ENCODE measurements at places on chromosomes 12 and 14. TPM values are rescaled to one million over a fixed set of nuclear protein-coding genes. Genes with fewer than 3 reads are reported as not detected.

DNA sequence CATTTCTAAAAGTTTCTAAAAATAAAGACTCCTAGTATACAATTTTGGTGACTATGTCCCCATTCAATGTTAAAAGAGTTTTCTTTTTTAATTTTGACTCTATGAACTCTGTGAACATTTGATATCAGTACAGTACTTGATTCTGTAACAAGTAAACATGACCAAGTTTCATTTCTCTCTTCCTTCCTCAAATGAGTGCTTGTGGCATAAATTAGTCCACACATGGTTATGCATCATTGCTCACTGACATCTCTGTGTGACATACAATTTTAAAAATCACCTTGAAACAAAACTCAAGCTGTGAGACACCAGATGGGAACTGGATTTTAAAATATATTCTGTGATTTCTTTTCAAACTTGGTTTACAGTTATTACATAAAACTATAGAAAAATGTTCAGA lies 253.9 kb upstream of the MDGA2 start:
- no peak for DNase-seq

The BIN2 gene
- not detected for total RNA-seq

The MMAB gene
- 68.1 TPM for total RNA-seq

GRCh38 chr12:12817616-12818015 lies 4.5 kb downstream of the DDX47 start:
- DNase-seq = no peak

DNA sequence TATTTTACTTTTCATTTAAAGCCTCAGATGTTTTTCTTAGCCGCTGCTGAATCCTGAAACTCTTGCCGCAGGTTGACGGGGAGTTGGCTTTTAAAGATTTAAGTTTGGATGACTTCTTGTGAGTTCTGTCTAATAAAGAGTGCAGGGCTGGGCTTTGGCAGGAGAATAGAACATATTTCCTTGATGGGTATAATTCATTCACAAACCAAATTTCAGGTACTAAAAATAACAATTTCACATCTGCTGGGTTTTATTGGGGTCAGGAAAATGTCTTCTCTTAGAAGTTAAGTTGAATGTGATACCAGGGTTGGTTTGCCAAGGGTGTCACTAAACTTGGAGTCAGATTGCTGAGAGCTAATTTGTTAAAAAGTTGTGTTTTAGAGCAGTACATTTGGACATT lies 9.7 kb downstream of the SP1 start:
- DNase-seq = no peak

DNA sequence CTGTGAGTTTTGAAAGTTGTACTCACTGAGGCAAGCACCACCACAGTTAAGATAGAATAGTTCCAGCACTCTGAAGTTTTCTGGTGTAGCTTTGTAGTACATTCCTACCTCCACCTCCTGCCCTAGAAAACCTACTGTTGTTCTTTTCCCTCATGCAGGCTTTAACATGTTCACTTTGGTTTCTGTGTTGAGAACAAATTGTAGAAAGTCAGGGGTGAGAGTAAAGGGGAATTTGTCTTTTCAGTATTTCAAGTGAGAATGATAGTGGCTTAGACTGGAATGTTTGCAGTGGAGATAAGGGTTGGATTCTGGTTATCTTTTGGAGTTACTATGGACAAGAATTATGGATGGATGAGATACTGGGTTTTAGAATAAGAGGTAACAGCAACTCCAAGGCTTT lies 67.2 kb downstream of the AEBP2 start:
- no peak for DNase-seq

The MUCL1 gene
- total RNA-seq = not detected

GRCh38 chr12:47773062-47773857 lies at the start of gene SLC48A1:
TSS of gene SLC48A1 (plus strand) at chr12:47773238. CDS start at chr12:47773305, 67 bp downstream.
- DNase-seq = peak; percentile 66

DNA sequence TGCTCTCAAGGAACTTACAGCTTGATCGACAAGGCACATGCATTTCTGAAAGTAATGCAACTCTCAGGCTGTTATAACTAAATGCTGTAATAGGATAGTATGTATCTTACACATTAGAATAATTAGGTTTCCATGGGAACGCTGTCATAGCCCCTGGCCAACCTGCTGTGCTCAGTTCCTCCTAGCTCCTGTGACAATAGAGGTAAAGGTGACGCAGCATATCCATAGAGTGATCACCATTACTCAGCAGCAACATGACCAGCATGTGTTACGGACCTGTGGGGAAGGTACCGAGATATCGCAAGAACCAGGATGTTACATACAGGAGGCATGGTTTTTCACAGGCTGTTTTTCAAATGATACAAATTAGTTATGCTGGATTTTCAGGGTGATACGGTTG lies 150.7 kb downstream of the CAND1 start:
- no peak for DNase-seq

DNA sequence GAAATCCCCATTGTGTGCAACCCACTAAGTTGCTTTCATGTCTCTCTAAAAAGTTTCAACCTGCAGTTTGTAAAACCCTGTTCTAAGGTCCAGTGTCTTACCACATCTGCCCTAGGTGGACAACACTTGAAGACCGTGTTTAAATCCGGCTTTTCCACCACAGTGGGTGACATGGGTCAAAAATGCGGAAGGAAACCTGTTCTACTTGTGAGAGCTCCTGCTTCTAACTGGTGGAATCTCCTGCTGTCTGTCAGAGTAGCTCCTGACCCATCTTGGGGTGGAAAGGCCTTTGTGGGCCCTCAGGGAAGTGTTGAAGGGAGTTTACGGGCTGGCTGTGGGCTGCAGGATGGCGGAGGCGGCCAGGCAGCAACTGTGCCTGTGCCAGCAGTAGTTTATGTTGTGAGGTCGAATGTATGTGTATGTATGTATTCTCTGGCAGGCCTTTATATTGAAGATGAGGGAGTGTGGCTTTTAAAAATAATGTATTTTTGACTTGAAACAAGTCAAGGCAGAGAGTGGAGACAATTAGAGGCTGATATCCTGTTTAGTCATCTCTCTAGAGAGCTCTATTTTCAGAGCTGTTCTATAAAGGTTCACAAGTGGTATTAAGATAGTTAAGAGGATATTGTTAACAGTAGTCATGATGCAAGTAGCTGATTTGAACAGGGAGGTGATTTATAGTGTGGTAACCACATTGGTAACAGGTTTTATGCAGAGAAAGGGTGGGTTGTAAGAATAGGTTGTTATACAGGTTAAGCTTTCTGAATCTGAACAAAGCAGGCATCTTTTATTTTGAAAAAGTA lies 67.0 kb downstream of the PRKCH start:
- DNase-seq = peak; percentile 58

- DNase-seq = no peak
Measured at GRCh38 chr12:68420225-68421010, 88.3 kb upstream of the MDM1 start.

GRCh38 chr12:14213542-14213941 lies 151.9 kb upstream of the ATF7IP start:
- peak; percentile 67 for DNase-seq

The GMFB gene
- total RNA-seq = 81.7 TPM

The PEX5 gene
- total RNA-seq = 54.9 TPM

GRCh38 chr14:100872259-100873095 lies 31.0 kb downstream of the RTL1 start:
- DNase-seq = no peak

DNA sequence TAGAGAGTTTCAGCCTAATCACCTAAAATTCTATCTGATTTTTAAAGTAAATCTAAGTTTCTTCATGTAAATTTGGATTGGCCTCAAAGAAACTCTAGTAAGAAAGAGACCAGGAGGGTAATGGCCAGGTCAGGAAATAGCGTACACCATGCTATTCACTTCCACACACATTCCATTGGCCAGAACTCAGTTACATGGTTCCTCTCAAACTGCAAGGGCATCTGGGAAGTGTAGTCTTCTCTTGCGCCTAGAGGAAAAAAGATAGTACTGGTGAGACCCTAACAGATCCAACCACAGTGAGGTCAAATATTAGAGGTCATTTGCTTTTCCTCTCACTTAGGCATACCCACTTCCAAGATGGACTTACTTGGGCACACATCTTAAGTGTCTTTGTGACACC lies 39.1 kb downstream of the MBIP start:
- peak; percentile 3 for DNase-seq

The SLC38A4 gene
- total RNA-seq = 4.1 TPM

The UNC79 gene
- 0.67 TPM for total RNA-seq

- no peak for DNase-seq
Measured at GRCh38 chr14:88576222-88576621, 13.4 kb downstream of the ZC3H14 start.

The SLC5A8 gene
- not detected for total RNA-seq

DNA sequence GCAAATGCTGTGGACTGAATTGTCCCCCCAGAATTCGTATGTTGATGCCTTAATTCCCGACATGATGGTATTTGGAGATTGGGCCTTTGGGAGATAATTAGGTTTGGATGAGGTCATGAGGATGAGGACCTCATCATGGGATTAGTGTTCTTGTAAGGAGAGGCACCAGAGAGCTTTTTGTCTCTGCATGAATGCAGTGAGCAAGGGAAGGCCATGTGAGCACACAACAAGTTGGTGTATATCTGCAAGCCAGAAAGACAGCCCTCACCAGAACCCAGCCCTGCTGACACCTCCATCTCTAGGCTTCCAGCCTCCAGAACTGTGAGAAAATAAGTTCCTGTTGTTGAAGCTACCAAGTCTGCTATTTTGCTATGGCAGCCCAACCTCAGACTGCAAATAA lies 51.9 kb upstream of the SMCO2 start:
- no peak for DNase-seq

GRCh38 chr14:75371297-75371696 lies 56.5 kb upstream of the JDP2 start:
- DNase-seq = no peak

The TTC8 gene
- 20.7 TPM for total RNA-seq

DNA sequence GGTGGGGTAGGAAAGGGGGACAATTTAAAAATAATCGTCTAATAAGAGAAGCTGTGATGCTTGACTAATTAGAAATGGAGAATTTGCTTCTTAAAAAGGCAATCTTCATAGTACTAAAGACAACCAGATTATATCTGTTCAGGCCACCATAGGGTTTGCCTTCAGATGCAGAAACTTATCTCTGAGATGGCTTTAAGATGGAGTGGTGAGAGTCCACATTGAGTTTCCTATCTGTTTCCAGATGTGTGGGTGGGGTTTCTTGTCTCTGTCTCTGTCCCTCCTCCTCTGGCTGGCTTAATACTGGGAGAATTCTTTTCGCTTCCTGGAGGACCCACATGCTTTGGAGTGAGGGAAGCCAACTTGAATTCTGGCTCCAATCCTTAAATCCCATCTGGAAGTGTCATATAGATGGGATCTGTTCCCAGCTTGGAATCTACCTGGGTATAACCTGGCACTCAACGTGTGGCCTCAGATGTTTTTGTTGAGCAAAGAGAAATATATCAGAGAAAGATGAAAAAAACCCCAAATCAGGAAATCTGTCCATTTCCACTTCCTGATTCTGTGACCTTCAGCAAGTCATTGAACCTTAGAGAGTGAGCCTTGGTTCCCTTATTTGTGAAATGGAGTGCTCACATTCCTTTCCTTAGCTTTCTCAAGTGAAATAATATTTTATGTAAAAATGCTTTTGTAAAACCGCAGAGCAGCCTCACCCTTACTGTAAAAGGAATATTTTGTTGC lies 66.4 kb downstream of the CHST11 start:
- DNase-seq = no peak

DNA sequence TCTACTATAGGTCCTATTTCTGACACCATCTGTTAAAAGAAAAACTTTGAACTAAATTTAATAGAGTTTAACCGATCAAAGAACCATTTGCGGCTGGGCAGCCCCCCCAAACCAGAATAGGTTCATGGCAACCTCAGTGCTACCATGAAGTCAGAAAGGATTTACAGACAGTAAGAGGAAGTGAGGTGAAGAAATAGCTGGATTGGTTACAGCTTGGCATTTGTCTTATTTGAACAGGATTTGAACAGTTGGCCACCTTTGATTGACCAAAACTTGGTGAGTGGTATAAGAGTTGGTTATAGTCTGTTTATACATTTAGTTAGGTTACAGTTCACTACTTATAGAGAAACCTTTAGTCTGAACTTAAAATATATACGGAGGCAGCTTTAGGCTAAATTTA lies 88.9 kb downstream of the TXNDC16 start:
- no peak for DNase-seq

- DNase-seq = no peak
Measured at GRCh38 chr12:107670999-107671643, 14.5 kb upstream of the PWP1 start.

GRCh38 chr12:89326239-89327040 lies 25.9 kb downstream of the DUSP6 start:
- DNase-seq = no peak

The ACOT6 gene
- not detected for total RNA-seq

The DGLUCY gene
- total RNA-seq = 81.7 TPM

- peak; percentile 63 for DNase-seq
Measured at GRCh38 chr12:58416236-58416635, 474.9 kb downstream of the ATP23 start.

- peak; percentile 30 for DNase-seq
Measured at GRCh38 chr12:54526812-54527630, 22.4 kb upstream of the PDE1B start.

The TMTC2 gene
- total RNA-seq = 0.62 TPM

The HNRNPA1 gene
- 183 TPM for total RNA-seq

- no peak for DNase-seq
Measured at GRCh38 chr12:50057896-50058670, 687 bp downstream of the ASIC1 start.

- DNase-seq = peak; percentile 18
Measured at GRCh38 chr12:30197392-30198057, 413.8 kb upstream of the TMTC1 start.

DNA sequence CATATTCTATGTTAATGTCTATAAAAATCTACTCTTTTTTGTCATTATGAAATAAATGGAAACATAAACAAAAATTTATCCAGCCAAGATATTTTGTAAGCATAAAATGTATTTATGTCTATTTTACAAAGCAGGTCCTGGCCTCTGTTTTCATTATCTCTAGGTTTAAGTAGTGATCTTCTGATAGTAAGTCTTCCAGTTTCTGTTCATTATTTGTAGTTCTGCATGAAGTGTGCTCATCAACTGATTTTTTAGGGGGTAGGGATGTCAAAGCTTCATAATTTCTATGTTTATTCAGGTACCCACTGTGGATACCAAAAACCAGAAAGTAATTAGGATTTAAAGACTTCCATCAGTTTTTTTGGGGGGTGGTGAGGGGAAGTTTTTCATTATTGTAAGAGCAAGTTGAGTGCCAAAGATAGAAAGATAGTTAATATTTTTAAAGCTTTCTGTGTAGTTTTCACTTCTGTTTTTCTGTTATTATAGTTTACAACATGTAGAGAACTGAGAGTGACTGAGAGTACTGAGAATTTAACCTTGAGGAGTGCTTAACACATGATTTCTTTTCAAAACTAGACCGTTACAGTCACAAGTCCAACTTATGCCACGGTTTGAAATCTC lies 30.6 kb upstream of the LMO3 start:
- DNase-seq = no peak

The AVPR1A gene
- not detected for total RNA-seq

The TMEM229B gene
- total RNA-seq = 1.4 TPM

Measured in myocyte (in vitro differentiated cells).